CD4-positive, alpha-beta T cell treated with Interleukin-2 at 100 ng/mL for 4 hours (primary cell): ENCODE measurements at places on chromosomes 4 and X.

GRCh38 chrX:100435726-100436125 lies 25.7 kb upstream of the PCDH19 start:
- no peak for DNase-seq

DNA sequence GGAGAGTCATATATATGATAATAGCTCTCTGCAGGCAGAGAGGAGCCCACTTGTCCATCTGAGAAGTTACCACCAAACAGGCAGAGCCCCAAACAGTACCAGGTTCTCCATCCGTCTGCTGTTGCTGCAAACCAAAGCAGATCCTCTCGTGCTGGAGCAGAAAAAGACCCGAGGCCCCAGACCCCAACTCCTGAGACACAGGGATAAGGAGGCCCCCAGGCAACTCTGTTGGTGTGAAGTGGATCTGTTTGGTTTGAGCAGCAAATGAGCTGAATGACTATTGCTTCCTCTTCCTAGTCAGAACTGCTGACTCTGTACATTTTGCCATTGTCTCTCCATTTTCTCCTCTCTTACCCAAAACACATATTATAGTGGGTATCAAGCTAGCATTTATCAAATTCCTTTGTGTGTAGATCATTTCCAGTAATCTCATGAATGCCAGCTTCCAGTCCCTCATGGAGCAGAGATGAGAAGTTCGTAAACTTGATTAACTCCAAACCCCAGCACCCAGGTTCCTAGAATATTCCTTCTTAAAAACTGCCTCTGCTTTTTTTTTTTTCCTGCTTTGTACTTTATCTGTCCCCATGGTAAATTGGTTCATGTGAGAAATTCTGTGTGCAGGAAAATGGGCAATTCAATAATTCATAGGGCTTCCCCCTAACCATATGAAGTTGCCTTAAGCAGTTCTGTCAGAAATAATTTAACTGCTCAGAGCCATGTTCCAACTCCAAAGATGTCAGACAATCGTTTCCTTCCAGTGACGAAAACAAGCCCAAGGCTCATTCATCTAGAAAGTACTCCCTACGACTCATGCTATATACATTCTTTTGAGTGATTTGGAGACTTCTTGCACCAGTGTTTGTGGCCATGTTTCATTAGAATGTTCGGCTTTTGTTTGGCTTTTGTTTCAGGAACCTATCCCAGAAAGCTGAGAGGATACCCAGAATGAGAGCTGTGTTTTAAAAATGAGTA lies 98.6 kb upstream of the ATXN3L start:
- no peak for DNase-seq

DNA sequence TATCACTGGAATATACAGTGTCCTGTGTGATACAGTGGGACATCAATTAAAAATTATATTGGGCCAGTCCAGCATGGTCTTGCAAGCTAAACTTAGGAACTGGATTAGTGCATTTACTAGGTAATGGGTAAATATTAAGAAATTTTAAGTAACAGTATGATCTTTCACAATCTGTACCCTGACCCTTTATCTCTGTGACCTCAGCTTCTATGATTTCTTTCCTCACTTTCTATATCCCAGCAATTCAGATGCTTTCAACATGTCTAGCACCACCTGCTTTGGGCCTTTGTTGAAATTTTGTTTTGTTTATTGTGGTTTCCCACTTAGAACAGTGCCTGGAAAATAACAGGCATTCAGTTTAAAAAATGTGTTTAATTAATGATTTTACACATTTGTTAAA lies 2295.4 kb downstream of the ARAP2 start:
- no peak for DNase-seq

- DNase-seq, result no peak
These were observed 46.9 kb downstream of the STK32B start for GRCh38 chr4:5098176-5098575.

DNA sequence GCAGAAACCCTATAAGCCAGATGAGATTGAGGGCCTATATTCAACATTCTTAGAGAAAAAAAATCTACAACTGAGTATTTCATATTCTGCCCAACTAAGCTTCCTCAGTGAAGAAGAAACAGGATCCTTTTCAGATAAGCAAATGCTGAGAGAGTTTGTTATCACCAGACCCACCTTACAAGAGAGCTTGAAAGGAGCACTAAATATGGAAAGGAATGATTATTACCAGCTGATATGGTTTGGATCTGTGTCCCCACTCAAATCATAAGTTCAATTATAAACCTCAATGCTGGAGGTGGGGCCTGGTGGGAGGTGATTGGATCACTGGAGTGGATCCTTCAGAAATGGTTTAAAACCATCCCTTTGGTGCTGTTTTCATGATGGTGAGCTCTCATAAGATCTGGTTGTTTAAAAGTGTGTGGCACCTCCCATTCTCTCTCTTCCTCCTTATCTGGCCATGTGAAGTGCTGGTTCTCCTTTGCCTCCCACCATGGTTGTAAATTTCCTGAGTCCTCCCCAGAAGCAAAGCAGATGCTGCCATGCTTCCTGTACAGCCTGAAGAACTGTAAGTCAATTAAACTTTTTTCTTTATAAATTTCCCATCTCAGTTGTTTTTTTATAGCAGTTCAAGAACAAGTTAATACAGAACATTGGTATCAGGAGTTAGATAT lies 144.2 kb downstream of the MSN start:
- DNase-seq, result no peak

DNA sequence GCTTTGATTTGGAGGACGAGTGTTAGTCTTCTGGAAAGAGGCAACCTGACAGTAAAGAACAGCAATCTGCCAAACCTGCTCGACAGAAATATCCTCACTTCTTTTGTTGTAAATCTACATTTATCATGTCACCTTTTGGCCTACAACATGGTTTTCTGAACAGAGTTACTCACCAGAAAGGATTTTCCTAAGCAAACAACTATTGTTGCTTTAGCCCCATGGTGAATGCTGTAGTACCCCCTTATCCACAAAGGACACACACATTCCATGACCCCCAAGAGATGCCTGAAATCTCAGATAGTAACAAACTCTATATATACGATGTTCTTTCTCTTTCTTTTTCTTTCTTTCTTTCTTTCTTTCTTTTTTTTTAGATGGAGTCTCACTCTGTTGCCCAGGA lies 42.7 kb downstream of the TMEM150C start:
- no peak for DNase-seq

DNA sequence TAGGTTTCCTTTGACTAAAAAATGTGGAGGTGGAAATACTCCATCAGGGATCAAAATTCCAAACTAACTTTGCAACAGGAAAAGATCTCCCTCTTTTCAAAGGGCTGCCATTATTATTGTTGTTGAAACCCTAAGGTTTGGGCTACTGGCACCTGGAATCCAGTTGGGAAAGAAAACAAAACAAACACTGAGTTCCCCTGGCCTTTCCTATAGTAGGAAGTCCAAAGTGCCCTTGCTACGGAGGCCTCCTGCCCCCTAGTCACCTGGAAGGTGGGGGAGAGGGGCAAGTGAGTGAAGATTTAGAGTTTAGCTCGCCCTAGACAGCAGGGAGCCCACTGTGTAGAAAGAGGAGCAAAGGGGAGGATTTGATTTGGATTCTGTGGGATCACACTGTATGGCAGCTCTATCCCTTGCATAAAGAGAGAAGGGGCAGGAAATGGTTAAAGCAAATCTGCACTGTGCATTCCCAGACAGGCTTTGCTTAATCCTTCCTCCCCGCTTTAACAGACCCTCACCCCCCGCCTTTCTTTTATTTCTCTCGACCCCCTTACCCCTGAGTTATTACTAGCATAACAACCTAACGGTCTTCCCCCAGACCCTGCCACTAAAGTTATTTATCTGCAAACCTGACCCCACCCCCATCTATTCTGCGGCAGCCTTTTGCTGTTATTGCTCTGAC lies 627 bp upstream of the FAT4 start:
- no peak for DNase-seq

DNA sequence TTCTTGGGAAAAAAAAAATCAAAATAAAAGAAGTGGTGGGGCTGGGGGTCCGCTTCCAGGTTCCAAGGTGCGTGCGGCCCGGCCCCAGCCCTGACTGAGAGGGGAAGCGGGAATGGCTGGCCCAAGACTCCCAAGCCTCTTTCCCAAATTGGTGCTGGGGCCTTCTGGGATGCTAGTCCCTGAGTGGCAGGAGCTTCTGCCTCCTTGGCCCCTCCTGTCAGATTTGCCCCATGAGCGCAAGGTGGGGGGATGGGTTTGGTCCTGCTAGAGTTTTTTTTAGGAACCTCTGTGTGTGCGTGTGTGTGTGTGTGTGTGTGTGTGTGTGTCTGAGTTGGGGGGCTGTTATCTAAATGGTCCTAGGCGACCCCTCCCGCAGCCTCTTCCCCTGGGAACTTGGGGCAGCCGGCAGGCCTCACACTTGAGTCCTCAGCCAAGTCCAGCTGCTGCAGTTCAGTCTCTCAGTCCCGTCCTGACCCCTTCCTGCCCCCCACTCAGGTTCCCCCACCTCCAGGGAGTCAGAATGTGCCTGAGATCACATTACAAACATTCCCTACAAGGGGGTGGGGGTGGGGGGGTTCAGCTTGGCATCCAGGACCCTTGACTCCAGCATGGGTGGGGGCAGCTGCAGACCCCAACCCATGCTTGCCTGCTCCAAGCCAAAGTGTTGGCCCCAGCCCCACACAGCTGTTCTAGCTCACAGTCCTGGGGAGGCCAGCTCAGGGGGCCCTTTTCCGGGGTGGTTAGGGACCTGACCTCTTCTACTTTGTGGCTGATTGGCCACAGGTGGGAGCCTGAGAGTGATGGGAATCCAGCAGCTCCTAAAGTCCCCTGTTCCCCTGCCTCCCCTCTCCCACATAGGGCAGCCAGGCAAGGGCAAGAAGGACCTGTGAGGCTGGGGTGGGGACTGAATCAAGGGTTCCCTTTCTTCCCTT lies 4.0 kb downstream of the EFNB1 start:
- DNase-seq, result no peak

- DNase-seq, result no peak
These were observed 37.2 kb downstream of the PCDH7 start for GRCh38 chr4:30757357-30757756.

- DNase-seq, result no peak
These were observed 4.5 kb downstream of the GRPEL1 start for GRCh38 chr4:7063362-7063761.

DNA sequence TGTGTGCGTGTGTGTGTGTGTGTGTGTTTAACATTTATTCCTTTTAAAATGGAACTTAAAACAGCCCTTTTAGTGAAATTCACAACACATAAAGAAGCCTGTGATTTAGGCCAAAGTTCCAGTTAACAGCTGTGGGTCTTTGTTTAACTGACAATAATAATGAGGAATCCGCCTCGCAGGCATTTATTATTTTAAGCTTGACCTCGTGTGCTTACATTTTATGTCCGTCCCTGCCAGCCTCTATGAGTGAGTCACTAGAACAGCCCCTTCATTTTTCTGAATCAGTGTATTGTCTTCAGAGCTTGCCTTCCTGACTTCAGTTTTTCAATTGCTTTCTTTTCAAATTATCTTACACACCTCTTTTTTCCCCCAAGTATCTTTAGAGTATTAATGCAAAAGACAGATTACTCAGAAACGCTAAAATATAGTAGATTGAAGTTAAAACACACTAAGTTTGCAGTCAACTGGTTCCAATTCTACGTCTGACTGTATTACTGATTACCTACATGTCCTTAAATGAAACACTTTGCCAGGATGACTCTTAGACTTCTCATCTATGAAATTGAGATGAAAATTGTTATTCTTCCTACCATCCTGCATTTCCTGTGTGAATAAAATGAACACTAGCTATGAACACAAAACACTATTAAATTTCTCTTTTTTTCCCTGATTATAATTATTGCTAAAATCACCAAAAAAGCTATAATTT lies 319.6 kb upstream of the HS3ST1 start:
- DNase-seq, result no peak

DNA sequence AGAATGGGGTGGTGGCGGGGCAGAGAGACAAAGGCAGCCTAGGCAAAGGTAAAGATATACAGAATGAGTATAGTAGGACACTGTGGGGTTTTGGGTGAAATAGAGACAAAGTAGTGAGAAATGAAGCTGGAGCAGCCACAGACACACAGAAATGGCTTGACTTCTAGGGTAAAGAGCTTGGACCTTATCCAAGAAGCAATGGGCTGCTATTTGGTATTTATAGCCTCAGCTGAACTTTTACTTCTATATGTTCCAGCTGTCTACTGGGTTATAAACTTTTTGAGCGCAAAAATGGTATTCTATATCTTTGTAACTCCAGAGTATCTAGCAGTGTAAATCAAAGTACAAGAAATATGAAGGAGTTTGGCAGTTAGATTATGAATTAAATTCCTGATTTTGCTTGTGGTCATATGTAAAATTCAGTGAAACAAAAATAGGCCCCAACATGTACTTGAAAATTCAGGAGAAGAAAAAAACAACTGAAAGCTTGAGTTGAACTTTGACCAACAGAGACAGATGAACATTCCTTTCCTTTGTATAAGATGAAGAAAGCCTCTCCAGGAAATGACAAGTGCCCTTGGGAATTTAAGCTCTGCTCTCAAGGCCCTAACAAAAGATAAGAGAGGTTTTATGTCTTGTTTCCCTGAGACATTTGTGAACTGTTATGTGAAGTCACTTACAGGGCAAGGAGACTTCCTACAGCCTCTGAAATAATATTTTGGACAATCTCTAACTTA lies 354.1 kb downstream of the CHIC1 start:
- no peak for DNase-seq

DNA sequence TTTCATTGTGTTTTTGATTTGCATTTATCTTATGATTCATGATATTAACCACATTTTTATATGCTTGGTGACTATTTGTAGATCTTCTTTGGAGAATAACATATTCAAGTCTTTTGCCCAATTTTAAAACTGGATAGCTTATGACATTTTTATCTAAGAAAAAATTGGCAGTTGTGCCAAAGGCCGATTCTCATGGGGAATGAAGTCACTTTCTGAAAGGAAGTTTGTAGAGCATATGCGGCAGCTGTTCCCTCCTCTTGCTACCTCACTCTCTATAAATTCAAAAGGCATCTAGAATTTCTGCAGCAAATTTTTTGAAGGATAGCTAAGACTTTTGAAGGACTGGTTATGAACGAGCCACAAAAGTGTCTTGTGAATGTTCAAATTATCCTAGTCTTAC lies 2353.5 kb downstream of the ARAP2 start:
- no peak for DNase-seq

DNA sequence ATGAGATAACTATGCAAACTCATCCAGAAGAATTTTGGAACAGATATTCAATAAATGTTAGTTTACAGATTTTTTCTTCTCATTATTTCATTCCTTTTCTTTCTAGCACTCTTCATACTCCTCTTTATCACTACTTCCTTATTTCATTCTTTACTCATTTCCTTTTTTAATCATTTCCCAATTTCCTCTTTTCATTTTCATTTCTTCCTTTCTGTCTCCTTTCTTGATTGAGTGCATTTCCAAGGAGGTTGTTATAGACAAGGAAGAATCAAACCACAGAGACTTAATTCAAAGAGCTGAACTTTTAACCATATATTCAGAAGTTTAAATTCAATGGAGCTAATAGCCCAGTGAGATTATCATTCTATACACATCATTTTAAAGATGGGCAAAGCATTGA lies 600.7 kb downstream of the ARAP2 start:
- no peak for DNase-seq

DNA sequence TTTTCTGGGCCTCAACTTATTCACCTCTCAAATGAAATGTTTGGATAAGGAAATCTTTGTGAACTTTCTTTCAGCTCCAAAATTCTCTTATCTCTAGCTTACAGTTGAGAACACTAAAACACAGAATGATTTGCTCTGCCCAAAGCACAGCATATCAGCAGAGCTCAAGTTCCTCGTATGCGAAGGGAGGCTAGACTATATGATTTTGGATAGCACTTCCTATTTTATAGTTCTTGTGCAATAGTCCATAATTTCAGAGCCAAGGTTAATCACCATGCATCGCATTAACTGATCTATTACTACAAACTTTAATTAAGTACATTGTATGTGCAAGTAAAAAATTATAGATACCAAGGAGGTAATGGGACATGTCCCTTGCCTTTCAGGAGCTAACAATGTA lies 27.0 kb upstream of the KLHL13 start:
- DNase-seq, result no peak

GRCh38 chr4:41069838-41070237 lies 144.5 kb downstream of the APBB2 start:
- no peak for DNase-seq
